ENCODE measurements at places on chromosomes 13 and 19.

DNA sequence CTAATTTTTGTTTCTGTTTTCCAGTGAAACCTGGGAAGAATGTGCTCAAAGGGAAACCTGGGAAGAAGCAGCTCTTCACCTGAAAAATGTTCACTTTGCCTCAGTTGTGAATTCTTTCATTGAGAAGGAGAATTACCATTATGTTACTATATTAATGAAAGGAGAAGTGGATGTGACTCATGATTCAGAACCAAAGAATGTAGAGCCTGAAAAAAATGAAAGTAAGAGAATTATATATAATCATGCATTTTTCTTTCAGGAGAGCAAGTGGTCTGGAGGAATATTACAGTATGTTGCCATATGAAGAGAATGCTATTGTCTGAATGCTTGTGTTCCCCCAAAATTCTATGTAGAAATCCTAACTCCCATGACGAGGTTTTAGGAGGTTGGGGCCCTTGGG lies 3.4 kb downstream of the NUDT15 start:
- no peak for DNase-seq

DNA sequence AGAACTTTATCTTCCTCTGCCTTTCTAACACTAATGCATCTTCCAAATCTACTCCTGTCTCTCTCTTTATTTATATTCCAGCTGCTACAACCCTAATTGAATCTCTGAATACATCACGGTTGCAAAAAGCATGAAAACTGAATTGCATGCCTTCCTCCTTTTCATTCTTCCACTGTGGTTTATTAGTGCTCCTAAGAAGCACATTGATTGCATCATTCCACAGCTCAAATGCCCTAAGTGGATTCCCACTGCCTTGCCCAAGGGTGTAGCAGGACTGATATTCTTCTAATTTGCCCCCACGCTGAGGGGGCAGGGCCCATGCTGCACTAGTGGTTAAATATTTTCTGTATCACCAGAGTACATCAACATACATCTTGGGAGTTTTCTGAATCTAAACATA lies 640.8 kb downstream of the EFNB2 start:
- no peak for DNase-seq

DNA sequence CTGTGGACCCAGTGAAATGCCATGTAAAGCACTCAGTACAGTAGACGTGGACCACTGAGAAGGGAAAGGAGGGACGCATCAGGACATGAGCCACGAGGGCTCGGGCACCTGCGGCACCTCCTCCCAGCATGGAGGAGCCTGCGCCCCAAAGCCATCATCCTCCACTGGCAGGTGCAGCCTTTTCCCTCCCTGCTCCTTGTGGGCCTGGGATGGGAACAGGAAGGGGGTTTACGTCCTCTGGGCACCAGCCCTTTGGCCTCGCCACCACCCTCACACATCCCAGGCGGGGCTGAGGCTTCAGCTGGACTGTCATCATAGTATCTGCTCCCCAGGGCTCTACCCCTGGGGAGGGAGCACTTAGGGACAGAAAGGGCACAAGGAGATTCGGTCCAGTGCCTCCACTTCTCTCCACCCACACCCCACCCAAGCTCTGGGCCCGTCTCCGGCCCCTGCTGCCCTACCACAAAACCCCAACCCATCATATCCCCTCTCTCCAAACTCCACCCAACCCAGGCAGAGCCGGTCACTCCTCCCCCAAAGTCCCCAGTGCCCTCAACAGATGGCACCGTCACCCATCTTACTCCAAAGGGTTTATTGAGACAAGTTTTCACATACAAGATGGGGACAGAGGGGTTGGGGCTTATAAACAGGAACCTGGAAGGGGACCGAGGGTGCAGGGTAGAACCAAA lies 2.2 kb upstream of the PRKD2 start:
- DNase-seq, result no peak

DNA sequence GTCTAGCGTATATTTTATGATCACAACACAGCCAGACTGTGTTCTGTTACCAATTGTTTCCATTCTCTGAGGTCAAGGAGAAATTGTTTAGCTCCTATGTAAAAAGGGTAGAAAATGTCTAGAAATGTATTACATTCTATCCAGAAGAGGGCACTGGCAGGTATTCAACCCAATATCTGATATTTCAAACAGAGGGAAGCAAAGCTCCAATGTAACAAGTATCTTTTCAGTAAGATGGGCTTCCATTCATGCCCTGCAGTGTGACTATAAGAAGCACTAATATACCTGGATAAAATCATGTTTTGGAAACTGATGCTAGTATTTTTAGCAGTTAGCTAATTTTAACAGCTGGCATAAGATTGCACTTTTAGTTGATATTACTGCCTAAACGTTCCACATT lies 312.7 kb downstream of the FGF14 start:
- DNase-seq, result no peak

DNA sequence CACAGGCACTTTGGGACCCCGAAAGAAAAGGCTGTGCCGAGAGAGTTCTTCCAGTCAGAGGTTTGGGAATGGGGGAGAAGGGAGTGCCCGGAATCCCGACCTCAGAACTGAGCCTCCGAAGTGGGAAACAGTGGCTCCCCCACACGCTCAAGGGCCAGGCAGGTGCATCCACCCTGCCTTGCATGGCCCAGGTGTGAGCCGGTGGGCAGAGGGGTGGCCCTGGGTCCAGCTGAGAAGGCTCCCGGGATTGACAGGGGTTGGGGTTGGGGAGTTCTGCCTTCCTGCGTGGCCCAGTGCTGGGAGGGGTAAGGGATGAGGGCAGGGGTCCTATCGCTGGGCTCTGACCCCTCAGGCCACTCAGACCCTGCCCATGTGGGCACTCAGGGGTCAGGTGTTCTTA lies 163.5 kb upstream of the TUBA3C start:
- no peak for DNase-seq

GRCh38 chr13:106560821-106561220 lies 7.1 kb downstream of the ARGLU1 start:
- no peak for DNase-seq

DNA sequence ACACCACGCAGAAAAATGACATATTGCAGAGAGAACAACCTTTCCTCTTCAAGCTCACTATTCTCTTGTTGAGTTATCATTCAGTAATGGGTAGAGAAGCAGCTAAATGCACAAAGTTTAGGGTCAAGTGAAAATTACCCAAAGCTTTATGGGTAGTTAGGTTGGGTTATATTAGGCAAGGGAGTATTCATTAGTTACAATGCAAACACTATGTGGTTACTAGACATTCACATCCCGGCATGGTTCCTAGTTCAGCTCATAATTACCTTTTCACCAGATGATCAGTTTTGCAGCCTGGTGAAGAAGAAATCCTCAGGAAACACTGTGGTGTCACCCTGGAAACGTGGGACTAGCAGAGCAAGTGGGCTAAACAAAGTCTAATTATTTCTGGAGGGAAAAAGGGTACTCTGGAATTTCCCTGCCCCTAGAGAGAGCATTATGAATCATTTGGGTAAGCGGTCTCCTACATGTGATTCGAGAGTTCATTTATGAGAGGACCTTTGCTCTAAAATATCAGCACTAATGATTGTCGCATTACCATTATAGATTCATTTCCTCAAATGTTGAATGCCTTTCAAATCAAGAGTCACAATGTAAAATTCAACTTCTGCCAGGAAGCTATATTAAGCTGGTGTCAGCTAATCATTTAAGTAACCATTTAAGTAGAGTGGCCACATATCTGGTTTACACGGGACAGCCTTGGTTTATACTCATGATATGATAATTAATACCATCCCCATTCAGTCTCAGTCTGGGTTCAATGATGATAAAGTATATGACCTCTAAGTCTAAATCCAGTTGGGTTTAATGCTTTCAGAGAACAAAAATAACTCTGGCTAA lies 1208.0 kb downstream of the DIAPH3 start:
- DNase-seq, result no peak

- no peak for DNase-seq
Observed at GRCh38 chr19:19224150-19224851, 12.5 kb downstream of the NCAN start.

DNA sequence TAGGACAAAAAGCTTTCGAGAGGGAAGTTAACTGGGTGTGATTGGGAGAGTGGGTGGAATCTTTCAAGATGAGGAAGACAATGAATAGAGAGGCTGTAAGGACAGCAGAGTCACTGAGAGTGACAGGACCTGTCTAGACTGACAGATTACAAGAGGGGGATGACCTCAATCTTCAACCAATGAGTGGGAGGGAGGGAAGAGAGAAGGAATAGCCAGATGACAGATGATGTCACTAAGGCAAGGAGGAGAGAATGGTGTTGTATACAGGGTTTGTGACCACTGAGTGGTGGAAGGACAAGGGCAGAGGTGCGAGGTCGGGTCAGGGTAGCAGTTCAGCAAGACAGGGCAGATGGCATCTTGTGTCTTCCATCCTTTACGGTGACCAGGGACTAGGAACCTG lies 5.8 kb upstream of the ILF3 start:
- DNase-seq, result no peak

DNA sequence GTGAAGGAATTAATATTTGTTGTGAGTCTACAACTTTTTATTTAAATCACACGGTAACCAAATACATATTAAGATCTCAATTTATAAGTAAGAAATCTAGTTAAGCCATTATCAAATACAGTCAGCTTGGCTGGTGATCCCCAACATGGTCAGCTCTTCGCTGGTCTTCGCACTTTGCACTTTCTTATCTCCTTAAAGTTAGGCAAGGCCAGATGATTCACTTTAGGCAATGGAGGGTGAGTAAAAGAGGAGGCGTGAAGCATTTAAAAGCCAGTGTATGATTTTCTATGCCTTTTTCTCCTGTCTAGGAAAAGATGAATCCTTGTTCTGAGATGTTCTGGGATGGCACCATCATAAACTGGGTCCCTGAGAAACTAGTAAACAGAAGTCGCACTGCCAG lies 793.7 kb upstream of the ARGLU1 start:
- no peak for DNase-seq

DNA sequence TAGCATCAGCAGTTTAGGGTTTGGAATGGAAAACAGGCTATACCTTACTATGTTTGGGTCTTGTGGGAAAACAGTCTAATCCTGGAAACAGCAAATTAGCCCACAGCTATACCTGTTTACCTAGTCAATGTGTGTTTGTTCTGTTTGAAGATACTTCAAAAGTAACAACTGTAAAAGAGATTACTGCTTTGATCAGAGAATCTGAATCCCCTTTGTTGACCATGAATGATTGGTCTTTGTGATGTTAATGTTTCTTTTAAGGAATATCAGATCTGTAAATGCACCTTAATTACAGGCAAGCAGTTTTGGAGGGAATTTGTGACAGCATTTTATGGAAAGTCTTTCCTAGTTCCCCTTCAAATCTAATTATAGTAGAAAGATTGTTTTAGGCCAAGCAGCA lies 20.7 kb upstream of the KLF5 start:
- no peak for DNase-seq

DNA sequence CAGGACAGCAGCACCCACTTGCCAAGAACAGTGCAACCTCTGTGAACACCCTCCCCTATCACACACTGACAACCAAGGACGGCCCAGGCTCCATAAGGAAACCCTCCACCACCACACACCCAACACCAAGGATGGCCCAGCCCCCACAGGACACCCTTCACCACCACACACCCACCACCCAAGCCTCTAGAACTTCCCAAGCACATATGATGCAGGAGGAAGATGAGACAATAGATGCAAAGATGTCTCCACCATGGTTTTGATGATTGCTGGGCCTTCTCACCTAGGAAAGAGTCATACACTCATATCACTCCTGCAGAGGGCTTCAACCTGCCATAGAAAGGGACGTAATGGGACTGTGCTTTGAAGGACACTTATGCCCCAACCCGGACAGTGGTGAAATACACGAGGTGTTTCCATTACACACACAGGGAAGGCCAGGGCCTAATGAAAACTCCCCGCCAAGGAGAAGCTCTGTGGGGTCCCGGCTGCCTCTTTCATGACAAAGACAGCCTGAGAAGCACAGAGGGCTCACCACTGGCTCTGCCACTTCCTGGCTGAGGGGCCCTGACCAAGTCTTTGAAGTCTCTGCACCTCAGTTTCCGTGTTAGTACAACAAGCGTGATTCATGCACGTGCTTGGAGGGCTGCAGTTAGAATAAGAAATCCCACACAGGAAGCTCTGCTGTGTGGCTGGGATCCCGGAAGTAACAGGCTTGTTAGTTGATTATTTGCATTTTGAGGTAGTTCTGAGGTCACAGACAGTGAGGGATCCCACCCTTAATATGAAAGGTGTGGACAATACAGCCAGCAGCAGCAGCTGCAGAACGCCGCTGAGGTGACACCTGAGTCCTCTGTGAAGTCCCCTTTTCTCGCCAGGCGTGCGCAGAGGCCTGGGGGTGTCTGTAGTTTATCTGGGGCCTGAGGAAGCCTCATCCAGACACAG lies 61.9 kb upstream of the ATP12A start:
- DNase-seq, result no peak
